Effector memory CD8-positive, alpha-beta T cell (primary cell): ENCODE measurements at places on chromosomes 7 and 10.

DNA sequence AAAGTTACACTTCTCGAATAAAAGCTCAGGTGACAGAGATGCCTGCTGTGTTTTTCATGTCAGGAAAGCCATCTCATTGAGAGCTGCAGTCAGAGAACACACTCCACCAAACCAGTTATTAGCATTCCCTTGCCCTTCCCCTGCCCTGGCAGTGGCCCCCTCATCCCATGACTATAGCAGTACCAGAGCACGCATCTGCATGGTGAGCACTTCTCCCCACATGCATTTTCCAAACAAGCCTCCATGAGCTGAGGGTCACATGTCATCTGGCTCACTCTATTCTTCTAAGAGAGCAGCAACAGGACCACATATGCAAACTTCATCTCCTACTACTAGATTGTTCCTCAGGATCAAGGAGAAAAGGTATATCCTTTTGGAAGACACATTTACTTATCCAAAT, 42.4 kb upstream of the FGL2 start:
- DNase-seq, result no peak

DNA sequence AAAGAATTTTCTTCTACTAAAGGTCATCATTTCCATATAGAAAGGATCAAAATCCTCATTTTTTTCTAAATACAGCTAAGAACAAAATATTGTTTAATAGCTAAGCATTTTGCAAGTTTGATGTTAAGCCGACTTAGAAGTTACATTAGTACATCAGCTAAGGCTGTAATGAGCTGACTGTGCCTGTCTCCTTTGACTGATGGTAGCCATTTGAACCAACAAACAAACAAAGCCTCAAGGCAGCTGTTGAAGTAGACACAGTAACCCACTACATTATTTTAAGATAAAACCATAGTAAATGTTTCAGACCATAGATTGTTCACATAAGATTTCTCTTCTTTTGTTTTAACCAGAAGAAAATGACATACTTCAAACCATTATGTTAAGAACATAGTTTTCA, 210.9 kb upstream of the VSTM2A start:
- DNase-seq, result no peak

GRCh38 chr7:148507787-148508186, 82.8 kb upstream of the C7orf33 start:
- no peak for DNase-seq

DNA sequence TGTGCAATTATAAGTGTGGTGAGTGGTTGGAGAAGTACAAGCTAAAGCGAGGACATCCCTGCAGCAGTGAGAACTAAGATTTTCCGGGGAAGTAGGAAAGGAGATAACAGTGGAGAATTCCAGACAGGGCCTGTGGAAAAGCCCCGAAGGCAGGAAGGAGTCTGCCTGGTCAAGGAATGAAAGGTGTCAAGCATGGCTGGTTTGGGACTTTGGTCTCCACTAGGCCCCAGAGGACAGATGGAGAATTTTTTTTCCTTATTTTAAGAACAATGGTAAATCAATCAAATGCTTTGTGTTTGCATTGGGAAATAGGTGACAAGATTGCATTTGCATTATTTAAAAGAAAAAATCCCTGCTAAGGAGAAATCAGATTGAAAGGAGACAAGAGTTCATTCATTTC, 3.2 kb upstream of the CEP55 start:
- no peak for DNase-seq

- no peak for DNase-seq
These were observed 109.8 kb upstream of the NOBOX start for GRCh38 chr7:144513334-144513733.

DNA sequence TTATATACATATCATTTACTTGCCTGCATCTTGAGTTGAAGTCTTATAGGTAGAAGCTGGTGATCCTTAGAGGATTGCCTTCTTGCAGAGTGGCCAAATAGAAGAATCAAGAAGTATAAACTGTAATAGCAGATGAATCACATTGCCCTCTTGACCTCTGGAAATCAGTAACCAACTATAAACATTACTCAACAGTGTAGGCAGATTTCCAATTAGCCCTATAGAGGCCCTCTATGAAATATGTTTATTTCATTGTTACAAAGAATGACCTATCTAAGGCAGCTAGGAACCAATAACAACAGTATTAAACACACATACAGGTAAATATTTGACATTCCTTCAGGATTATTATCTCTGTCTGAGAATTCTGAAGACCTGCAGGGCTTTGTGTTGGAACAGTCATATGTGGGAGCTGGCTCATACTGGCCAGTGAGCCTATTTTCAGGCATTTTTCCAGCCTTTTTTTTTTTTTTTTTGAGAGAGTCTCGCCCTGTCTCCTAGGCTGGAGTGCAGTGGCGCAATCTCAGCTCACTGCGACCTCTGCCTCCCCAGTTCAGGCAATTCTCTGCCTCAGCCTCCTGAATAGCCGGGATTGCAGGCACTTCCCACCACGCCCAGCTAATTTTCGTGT, 7.2 kb upstream of the SRI start:
- no peak for DNase-seq

- no peak for DNase-seq
These were observed 261.2 kb downstream of the PPP1R3A start for GRCh38 chr7:113657603-113658002.

DNA sequence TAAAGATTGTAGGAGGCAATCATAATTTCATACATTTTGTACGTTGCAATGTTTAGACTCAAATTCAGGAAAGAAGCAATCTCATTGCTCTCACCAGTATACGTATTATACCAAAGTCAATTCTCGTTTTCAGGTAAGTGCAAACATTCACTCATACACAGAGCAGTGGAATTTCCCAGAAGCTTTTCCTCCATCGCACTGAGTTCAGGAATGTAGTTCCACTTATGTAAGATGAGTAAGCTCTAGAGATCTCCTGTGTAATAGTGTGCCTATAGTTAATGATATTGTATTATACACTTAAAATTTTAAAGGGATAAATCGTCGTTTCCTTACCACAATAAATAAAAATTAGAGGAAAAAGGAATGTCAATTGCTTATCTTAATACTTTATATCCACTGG, 470.8 kb upstream of the KCND2 start:
- no peak for DNase-seq

DNA sequence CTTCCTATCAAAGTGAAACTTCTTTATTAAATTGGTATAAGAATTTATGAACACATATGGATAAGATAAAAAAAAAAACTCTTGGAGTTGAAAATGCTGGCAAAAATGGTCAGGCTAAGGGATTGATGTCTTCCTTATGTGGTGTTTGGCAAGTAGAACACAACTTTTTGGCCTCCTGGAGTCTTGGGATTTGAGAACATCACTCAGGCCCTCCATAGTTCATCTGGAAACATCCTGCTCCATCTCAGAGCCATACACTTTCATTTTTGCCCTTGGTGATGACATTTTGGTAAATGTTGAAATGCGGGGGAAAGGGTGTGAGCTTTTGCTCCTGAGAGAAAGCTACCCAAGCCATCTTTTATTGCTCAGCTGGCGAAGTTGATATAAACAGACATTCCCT, 27.5 kb upstream of the BTBD16 start:
- DNase-seq, result no peak

GRCh38 chr10:34576797-34577196, 238.3 kb downstream of the PARD3 start:
- no peak for DNase-seq

- DNase-seq, result no peak
These were observed 46.1 kb upstream of the SLF2 start for GRCh38 chr10:100866575-100867098.

GRCh38 chr7:50268990-50269389, 35.5 kb upstream of the IKZF1 start:
- no peak for DNase-seq

DNA sequence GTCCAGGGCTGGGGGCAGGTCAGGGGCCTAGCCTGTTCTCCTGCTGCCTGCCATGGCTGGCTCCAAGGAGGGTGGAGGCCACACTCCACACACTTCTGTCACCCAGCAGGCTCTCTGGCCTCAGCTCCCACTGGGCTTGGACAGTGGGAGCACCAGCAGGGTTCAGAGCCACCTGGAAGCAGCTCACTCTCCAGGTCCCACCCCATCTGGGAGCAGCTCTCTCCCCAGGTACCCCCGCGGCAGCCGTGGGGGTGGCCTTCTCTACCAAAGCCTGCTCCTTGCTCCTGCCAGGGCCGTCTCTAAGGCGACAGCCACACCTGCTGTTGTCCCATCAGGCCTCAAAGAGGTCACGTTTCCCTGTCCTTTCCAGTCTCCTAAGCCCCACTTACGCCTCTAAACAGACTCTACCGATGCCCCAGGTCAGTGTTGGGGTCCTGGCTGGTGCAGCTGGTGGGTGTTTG, 142.5 kb upstream of the RET start:
- DNase-seq, result no peak

DNA sequence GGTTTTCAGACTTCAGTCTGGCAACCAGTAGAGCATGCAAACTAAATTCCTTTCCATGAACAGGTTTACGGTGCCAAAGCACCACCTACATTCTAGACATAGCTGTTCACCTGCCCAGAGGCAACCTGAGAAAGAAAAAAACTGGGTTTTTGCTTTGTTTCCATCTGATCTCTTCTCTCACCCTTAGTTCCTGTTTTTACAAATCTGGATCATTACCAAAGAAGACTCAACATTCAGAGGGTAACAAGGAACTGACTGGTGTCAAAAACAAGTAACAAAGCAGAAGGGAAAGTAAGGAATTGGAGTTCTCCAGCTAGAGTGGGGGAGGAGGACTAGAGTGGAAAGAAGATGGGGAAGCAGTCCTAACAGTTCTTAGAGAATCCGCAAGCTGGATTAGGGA, 36.4 kb downstream of the CPVL start:
- DNase-seq, result no peak

GRCh38 chr10:72852508-72852907, 41.0 kb upstream of the OIT3 start:
- no peak for DNase-seq

GRCh38 chr10:62562101-62562500, 187.9 kb downstream of the ZNF365 start:
- DNase-seq, result no peak

- DNase-seq, result no peak
These were observed 67.5 kb upstream of the ZMIZ1 start for GRCh38 chr10:79001082-79001885.

DNA sequence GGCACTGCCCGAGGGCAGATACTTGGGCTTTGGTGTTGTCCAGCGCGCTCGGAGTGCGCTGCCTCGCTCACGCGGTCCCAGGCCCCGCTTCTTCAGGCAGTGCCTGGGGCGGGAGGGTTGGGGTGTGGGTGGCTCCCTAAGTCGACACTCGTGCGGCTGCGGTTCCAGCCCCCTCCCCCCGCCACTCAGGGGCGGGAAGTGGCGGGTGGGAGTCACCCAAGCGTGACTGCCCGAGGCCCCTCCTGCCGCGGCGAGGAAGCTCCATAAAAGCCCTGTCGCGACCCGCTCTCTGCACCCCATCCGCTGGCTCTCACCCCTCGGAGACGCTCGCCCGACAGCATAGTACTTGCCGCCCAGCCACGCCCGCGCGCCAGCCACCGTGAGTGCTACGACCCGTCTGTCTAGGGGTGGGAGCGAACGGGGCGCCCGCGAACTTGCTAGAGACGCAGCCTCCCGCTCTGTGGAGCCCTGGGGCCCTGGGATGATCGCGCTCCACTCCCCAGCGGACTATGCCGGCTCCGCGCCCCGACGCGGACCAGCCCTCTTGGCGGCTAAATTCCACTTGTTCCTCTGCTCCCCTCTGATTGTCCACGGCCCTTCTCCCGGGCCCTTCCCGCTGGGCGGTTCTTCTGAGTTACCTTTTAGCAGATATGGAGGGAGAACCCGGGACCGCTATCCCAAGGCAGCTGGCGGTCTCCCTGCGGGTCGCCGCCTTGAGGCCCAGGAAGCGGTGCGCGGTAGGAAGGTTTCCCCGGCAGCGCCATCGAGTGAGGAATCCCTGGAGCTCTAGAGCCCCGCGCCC, at the start of gene NPY:
NPY (plus strand) TSS at position 294 of the 802 bp plus-strand sequence. CDS start 1,051 bp downstream, outside the sequence.
- no peak for DNase-seq

GRCh38 chr7:131007439-131008330, 273.7 kb upstream of the KLF14 start:
- DNase-seq, result peak; percentile 49

DNA sequence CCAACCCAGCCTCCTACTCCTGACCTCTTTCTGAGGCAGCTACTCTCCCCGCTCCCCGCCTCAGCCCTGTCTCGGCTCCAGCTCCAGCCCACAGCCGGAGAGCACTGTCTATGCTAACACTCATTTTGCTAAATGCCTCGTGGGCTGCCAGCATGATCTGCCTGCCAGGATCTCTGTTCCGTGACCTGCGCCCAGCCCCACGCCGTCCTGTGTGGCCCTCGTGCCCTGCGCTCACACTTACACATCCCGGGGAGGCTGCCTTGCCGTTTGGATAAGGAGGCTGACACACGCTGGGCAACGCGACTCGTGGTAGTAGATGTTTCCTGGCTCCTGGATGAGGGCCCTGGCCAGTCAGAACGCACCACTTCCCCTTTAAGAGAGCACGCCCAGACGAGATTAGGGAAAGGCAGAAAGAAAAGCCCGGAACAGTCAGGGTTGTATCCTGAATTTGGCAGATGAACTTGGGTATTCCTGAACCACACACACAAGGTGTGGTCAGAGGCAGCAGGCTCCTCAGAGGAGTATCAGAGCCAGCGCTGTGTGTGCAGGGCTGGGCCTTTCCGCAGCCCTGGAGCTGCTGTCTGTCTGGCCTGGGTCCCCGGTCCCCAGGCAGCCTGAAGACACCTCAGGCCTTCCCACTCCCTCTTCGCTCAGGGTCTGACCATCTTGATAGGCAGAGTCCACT, 97.7 kb upstream of the EFCAB10 start:
- no peak for DNase-seq

- no peak for DNase-seq
These were observed 71.8 kb upstream of the ABI1 start for GRCh38 chr10:26932576-26932975.

DNA sequence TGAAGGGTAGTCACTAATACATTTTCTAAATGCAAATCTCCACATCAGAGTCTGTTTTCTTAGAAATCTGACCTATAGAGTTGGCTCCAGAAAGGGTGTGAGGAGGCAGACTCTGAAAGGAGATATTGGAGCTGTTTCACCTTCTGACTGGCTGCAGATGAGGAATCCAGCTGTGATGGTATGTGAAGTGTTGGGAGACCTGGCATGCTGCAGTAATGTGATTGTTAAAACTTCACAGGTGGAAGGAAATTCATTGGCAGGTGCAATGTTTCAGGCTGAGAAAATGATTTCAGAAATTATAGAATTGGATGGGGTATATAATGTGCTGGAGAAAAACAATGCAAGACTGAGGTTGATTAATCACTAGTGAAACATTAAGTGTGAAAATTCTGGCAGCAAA, 1134.0 kb upstream of the LRRN3 start:
- no peak for DNase-seq

GRCh38 chr10:52316500-52316899, 2.4 kb downstream of the DKK1 start:
- DNase-seq, result no peak
